ENCODE measurements at places on chromosomes 11 and 22. TPM values are rescaled to one million over a fixed set of nuclear protein-coding genes. Genes with fewer than 3 reads are reported as not detected.

The SAA4 gene
- not detected for total RNA-seq

The MMP10 gene
- total RNA-seq: 0.58 TPM

The INPPL1 gene
- 138 TPM for total RNA-seq

DNA sequence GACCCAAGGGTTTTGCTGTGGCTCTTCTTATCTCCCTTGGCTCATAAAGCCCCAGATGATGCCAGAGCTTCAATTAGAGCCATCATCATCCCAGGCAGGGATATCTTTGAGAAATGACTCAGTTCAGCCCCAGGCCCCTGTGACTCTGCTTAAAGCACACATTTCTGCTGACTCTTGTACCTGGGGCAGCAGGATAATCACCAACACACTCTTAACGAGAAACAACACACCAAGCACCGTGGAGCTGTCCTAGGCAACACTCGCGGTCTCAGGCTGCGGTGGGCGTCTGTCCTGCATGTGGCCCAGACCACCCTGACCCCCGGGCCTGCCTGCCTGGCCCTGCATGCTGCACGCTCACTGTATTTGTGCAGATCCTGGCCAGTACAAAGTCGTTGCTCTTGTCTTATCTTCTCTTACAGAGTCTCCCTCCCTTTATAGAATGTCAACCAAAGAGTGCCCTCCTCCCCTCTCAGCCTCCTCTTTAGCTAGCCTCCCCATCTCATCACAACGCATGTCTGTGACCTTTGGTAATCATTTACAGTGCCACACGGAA is 114.2 kb upstream of the PARVA start:
- no peak for DNase-seq

DNA sequence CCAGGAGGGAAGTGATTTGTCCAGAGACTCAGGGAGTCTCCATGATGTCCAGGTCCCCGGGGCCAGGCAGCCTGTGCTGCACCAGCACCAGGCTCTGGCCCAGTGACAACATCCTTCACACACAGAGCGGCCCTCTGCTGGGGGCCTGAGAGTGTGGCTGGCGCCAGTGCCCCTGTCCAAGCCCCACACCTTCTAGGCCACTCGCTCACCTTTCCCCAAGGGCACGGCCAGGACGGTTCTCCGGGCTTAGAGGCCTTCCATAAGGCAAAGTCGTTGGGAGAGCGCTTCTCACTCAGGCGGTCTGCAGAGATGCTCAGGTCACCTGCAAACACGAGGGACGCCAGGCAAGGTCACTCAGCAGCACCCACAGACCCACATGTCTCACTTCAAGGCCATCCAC is 27.9 kb upstream of the NAP1L4 start:
- no peak for DNase-seq

The NAT10 gene
- 57.8 TPM for total RNA-seq

GRCh38 chr22:23272371-23272770 is 92.1 kb downstream of the BCR start:
- DNase-seq: no peak

The CHEK1 gene
- total RNA-seq: 82.6 TPM

The TRIM21 gene
- 80.0 TPM for total RNA-seq

DNA sequence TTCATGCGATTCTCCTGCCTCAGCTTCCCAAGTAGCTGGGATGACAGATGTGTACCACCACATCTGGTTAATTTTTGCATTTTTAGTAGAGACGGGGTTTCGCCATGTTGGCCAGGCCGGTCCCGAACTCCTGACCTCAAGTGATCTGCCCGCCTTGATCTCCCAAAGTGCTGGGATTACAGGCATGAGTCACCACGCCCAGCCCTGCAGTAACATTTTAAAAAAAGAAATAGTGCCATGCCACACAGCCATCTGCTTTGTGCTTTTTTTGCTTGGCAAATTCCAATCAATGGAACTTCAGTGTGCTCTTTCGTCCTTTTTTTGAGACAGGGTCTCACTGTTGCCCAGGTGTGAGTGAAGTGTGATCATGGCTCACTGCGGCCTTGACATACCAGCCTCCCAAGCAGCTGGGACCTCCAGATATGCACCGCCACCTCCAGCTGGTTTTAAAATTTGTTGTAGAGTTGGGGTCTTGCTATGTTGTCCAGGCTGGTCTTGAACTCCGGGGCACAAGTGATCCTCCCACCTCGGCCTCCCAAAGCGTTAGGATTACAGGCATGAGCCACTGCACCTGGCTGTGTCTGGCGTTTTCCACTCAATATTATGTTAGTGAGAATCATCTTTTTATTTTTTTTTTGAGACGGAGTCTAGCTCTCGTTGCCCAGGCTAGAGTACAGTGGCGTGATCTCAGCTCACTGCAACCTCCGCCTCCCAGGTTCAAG is 1.8 kb upstream of the CHADL start:
- no peak for DNase-seq

DNA sequence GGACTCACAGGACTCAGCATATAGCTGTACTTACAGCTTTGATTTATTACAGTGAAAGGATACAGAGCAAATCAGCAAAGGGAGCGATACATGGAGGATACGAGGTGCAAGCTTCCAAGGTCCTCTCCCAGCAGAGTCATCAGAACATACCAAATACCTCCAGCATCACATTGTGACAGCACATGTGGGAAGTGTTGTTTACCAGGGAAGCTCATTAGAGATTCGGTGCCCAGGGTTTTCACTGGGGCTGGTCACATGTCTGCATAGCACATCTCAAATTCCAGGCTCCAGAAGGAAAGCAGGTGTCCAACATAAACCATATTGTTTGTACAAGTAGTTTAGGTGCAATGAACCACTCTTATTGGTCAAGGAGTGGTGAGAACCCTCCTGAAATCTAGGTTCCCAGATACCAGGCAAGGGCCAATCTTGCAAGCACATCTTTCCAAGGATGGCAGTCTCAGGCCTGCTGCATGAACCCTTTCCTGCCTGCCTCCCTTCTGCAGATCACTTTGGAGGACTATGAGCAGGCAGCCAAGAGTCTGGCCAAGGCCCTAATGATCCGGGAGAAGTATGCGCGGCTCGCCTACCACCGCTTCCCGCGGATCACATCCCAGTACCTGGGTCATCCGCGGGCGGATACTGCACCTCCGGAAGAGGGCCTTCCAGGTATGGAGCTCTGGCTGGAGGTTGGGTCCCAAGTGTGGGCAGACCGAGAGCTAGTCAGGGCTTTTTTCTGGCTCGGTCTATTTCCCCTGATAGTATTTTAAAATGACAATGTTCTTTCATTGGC is 26.7 kb downstream of the AMPD3 start:
- no peak for DNase-seq

- no peak for DNase-seq
Measured at GRCh38 chr11:95138448-95138847, 48.8 kb downstream of the ENDOD1 start.

The RFPL2 gene
- total RNA-seq: 2.0 TPM

The ZFTA gene
- total RNA-seq: 1.7 TPM

The SORL1 gene
- total RNA-seq: 116 TPM

The OR4D5 gene
- not detected for total RNA-seq

DNA sequence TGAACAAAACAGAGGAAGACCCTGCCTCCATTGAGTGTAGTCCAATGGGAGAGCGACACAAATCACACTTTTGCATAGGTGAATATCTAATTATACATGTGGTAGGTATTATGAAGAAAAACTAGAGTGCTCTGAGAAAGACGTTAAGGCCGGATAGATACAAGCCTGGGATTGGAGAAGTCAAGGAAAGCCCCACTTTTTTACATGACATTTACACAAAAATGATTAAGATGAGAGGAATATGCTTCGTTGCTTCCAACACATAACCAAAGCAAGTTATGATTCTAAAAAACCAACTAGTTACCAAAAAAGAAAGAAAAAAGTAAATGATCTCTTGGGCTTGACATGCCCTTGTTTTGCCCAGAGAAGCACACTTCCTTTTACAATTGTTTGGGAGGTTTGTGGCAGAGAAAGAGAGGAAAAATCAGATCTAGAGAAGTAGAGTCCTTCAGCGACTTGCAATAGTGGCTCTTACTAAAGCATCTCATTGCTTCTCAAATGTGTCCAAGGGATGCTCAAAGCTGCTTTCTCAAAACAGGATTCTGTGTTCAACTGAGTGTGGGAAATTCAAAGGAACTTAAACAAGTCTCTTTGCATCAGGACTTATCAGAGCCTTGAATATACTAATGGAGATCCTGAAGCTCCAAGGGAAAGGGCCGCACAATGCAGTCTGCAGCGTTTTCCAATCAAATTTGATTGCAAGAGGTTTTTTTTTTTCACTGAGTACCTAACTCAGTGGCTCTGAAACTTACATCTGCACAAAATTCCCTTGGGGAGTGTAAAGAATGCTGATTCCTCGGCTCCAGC is 38.8 kb downstream of the FLI1 start:
- DNase-seq: no peak

The RAB36 gene
- not detected for total RNA-seq

DNA sequence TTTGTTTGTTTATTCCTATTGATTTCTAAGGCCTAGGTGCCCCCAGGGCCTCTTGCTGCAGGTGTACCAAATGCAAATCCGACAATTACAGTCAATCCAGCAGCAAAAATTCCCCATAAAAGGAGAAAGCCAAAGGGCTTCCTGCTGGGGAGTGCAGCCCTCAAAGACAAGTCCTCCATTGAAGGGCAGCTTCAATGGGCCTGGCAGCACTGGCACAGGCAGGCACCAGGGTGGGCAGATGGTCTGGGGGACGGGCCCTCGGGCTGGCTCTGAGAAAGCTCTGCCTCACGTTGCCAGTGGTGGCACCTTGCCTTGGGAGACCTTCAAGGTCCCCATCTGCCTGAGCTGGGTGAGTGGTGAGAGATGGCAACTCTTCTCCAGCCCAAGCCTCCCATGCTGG is 128.0 kb downstream of the DSCAML1 start:
- DNase-seq: no peak

DNA sequence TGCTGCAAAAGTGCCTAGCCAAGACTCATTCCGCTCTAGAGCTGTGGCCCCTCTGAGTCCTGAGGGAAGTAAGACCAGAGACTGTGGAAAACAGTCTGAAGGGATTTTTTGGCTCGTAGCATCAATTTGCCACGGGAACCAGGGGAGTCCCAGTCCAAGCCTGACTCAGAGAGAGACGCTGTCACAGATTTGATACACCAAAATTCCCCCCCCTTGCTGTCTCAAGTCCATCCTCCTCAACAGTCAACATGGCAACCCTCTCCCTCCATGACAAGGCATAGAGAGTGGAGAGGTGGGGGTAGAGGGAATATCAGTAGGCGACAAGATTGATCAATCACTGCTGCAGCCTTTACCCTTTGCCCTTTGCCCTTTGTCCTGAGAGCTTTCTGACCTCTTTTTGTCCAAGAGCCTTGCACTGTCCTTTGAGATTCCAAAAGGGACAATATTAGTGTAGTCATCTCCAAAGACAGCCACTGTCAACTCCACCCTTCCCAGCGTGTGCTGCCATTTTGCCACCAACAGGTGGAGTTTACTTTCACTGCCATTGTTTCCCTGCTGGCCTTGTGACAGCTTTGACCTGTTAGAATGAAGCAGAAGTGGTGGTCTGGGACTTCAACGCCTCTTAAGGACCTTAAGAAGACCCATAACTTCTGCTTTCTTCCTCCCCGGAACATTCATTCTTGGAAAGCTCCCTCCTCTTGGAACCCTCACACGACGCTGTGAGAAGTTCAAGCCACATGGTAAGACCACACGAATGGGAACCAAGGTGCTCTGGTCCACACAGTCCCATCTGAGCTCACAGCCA is 7.3 kb downstream of the SLC15A3 start:
- DNase-seq: no peak

DNA sequence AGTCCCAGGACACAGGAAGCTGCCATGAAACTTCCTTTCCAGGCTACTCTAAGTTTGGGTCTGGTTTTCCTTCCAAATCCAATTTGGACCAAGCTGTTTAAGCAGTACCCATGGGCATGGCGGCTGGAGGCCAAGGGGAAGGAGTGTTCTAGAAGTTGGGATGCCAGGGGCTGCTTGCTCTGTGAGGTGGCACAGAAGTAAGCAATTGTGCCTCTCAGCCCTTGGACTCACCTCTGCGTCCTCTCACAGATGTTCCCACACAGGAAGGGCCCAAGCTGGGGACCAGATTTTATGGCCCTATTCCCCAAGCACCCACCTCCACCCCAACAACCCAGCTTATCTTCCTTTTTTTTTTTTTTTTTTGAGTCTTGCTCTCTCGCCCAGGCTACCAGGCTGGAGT is 3.5 kb upstream of the DGAT2 start:
- no peak for DNase-seq

DNA sequence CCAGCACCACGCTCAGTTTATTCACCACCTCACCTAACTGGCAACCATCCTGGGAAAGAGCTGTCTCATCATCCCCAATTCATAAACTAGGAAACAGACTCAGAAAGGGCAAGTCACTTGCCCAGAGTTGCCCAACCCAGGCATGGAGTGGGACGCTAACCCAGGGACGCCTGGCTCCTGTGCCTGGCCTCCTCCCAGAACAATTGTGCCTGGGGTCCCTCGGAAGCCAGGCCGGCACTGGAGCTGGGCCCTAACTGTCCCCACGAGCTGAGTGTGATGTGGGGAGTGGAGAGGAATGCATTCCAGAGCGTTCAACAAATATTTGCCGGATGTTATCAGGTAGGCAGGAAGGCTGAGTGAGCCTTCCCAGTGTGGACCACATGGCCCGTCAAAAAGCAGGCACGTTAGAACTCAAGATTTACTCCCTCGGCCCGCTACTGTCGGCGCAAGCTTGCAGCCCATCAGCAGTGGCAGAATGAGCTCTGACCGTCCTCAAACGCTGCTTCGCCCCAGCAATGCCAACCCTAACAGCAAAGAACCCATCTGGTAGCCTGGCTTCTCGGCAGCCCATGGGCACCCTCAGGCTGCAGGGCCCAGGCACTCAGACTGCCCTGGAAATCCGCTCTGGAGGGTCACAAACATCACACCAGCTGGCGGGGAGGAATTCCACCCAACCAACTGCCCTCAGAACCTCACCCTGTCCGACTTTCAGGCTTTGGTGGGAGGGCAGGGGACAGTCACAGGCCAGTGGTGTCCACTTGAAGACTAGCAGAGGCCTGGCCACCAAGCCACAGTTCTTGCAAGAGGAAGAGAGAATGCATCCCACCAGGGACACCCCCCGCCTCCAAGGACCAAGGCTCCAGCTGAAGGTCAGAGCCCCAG is 35.6 kb downstream of the MYH9 start:
- DNase-seq: no peak

DNA sequence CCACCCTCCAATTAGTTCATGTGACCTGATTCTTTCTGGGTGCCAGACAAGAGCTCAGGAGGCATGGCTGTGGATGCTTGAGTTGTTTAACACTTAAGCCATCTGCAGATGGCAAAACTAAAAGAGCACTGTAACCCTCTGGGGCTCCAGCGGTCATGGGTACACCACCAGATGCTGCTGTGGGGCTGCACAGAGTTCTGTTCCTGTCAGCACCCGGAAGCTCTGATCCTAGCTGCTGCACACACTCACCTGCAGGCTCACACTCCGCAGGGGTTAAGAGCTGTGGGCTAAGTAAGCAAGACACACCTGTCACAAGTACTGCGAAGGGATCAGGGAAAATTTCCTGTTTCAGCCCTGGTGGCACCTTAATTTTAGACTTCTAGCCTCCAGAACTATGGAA is 307.8 kb downstream of the C11orf87 start:
- DNase-seq: no peak

The SOX6 gene
- not detected for total RNA-seq

All from activated CD4-positive, alpha-beta memory T cell treated with anti-CD3 and anti-CD28 coated beads, Interleukin-2, amount 10 ng/mL, durations not matched to agents 7 days and 5 days (primary cell).